ENCODE measurements at places on chromosomes 1 and 21. TPM values are rescaled to one million over a fixed set of nuclear protein-coding genes. Genes with fewer than 3 reads are reported as not detected.

The A3GALT2 gene
- not detected for total RNA-seq

The IGFN1 gene
- not detected for total RNA-seq

DNA sequence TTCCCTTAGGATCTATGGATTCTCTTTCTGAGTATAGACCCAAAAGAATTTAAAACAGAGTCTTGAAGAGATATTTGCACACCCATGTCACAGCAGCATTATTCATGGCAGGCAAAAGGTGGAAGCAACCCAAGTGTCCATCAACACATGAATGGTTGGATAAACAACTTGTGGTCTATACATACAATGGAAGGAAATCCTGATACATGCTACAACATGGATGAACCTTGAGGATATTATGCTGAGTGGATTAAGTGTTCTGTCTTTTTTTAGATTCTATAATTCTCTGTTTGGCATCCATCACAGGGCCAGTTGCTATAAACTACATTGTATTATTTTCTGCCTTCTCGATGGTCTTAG, 39.8 kb downstream of the PTPN14 start:
- peak; percentile 0 for DNase-seq

DNA sequence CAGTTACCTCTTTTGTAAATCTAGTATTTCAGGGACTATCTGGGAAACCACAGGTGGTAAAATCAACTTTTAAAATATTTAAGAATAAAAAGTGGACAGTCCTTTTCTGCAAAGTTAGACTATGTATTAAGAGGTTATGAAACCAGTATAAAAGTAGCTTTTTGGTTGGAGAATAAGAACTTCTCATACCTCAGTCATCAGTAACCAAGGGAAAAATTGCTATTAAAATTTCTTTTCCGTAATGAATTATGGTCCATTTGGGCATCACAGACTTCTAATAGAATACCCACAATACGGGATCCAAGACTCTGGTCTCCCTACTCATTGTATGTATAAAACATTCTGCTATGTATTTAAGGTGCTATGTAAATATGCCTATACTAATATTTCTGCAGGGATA, 51.9 kb downstream of the ABL2 start:
- DNase-seq: no peak

GRCh38 chr1:31872658-31873636, 57.1 kb upstream of the SPOCD1 start:
- DNase-seq: no peak

DNA sequence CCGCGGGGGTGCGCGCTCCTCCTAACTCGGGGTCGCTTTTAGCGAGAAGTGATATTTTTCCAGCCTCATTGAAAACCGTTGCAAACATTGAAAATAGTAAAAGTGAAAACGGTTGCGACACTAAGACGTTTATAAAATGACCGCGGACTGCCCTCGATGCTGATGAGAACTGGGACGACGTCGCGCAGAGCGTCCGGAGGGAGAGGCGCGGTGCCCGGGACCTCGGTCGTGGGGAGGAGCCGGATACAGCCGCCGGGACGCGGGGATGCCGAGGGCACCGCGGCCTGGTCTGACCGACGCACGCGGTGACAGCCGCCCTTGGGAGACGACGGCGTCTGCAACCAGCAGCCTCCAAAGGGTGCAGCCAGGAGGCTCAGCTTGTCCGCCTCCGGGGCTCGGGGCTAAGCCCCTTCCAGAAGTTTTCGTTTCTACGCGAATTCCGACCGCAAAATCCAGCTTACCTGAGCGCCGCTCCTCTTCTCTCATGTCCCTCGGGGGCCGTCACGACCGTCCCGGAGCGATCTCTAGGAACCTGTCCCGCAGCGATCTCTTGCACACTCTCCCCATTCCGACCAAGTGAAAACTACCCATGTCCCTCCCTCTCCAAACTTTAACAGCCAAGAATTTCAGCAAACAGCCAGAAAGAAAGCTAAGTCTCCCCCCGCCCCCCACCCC, 144.4 kb upstream of the ETS2 start:
- DNase-seq: no peak

DNA sequence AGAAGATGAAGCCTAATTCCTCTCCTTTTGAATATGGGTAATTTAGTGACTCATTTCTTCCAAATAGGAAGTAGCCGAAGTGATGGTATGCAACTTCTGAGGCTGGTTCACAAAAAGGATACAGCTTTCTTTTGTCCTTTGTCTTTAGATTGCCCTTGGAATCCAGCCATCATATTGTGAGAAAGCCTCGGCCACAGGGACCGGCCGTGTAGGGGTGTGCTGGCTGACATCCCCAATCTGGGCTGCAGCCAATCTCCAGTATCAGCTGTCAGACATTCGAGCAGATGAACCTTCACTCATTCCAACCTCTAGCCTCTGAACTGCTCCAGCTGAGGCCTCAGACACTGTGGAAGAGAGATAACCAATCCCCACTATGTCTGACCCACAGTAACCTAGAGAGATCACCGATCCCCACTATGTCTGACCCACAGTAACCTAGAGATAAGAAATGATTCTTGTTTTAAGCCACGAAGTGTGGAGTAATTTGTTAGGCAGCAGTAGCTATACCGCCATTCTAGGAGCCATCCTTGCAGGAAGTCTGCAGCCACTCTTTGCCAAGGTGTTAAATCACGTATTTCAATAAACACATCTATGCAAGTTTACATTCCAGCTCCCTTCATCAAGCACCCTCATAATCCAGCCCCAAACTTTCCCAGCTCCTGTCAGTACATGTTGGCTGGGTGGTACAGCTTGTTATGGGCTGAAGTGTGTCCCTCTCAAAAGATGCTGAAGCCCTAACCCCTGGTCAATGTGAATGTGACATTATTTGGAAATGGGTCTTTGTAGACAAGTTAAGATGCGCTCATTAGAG, 2.9 kb upstream of the DIP2A start:
- no peak for DNase-seq

The NTPCR gene
- total RNA-seq: 24.1 TPM

DNA sequence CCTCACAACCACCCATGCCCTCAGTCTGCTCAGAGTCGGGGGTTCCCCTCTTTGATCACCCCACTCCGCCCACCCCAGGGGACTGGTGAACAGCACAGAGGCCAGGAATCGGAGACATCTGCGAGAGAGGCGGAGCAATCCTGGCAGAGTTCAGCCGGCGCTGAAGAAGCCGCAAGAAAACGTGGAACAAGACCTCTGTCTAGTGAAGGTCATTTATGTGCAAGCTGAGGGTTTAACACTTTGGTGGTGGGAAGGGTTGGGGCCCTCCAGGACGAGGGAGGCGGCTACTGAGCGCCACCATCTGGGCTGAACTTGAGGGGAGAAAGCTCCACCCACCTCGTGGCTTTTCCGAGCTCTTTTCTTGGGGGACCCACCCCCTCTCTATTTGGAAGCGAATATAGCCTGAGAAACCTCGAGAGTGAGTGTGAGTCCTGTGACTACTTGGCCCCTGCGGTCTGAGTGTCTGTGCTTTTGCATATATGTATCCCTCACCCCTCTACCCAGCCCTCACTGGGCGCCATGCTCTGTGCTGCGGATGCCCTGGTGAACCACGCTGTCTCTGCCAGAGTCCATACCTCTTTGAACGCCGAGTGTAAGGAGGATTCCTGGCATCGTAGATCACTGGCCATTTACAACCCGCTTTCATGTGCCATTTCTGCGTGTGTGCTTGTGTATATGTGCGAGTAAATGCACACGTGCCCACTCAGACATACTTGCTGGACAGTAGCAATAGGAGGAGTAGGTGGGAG, 1.2 kb upstream of the EPHA10 start:
- DNase-seq: no peak

DNA sequence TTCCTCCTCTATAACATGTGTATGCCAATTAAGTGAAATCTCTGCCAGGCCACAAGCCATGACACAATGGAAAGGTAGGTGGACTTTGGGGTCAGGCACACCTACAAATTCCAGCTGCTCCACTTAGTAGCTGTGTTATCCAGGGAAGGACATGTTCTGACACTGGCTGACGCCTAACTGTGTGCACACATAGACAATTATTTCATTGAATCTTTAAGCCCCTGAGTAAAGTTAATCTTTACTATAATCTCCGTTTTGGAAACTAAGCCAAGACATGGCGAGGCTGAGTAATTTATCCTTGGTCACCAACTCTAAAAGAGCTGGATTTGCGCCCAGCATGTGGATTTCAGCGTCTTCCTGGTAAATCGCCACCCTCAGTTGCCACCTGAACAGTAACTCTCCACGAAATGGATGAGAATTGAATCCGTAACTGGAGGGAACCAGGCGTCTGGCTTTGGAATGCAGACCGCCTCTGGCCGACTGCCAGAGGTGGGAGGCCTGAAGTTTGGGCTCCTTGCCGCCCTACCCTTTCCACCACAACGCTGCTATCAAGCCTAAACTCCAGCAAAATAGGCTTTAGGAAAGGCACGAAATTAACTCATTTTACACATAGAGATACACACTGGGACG, 888 bp upstream of the SNRPE start:
- no peak for DNase-seq

DNA sequence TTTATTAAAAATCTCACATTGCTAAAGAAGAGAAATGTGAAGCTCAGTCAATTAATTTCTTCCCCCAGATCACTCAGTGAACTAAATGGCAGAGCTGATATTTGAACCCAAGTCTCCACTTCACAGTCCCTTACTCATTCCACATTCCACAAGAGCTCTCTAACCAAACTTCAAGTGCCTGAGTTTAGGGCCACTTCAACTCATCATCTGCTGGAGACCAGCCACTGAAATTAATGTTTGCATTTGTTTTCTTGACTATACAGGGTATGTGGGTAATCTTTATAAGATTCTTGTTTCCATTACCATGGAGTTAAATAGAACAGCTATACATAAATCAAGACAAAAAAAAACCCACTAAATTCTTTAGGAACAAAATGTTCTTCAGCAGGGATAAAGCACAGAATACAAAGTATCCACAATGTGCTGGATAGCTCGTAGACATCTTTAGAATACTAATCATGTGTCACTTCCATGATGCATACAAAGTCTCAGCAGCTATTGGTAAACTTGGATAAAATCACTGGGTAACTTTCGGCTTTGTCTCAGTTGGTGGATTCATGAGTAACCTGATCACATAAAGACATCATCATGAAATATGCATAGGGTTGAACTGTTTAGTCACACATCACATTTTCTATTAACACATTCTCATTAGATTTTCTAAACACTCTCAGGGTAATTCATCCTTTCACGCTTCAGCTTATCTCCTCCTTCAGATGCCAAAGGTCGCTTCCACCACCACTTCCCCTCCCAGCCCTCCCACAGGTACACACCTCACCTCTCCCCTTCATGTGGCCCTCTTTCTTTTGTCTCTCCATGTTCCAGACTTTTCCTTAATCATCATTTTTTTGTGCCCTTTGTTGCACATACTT, 89.8 kb downstream of the LRRC53 start:
- DNase-seq: no peak

DNA sequence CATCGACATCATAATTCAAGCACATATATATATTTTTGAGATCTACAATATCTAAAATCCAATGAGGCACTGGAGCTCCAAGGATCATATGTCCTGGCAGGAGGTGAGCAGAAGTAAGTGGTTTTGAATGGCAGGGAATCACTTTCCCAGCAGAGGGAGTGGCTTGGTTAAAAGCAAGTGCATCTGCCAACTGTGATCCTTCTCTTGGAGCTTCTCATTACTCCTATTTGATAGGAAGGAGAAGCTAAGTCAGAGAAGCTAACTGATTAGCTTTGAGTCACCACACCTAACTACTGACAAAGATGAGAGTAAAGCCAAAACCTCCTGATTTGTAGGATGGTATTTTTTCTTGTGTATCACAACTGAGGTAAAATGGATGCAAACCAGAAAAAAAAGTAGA, 55.0 kb downstream of the ALG14 start:
- no peak for DNase-seq

The WDR64 gene
- total RNA-seq: not detected

GRCh38 chr1:50497007-50497406, 73.8 kb upstream of the DMRTA2 start:
- DNase-seq: no peak

DNA sequence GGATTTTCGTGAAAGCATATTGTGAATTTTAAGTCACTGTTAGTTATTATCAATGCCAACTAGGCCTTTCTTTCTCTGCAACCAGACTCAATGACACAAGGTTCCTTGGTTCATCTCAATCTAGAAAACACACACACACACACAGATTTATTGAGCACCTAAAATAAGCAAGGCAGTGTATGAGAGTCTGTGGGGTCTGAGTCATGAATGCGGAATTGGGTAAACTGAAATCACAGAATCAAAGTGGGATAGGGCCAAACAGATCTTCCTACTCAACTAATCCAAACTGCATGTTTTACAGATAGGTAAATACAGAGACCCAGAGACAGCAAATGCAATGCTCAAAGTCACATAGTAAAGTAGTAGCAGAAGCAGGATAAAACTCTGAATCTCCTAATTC, 48.5 kb upstream of the NRDC start:
- no peak for DNase-seq

DNA sequence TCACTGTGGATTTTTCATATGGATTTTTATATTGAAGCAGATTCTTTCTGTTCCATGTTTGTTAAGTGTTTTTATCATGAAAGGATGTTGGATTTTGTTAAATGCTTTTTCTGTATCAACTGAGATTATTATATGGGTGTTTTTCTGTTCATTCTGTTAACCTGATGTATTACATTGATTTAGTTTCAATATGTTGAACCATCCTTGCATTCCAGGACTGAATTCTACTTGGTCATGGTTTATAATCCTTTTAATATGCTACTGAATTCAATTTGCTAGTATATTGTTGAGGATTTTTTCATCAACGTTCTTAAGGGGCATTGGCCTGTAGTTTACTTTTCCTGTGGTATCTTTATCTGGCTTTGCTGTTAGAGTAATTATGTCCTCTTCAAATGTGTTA, 55.8 kb downstream of the CCDC30 start:
- no peak for DNase-seq

The C1orf87 gene
- not detected for total RNA-seq

The TCHHL1 gene
- total RNA-seq: not detected

The CCDC181 gene
- 2.3 TPM for total RNA-seq

- no peak for DNase-seq
Observed at GRCh38 chr21:46344219-46344915, 20.4 kb downstream of the PCNT start.

GRCh38 chr1:245583081-245583480, 428.3 kb downstream of the KIF26B start:
- DNase-seq: no peak

DNA sequence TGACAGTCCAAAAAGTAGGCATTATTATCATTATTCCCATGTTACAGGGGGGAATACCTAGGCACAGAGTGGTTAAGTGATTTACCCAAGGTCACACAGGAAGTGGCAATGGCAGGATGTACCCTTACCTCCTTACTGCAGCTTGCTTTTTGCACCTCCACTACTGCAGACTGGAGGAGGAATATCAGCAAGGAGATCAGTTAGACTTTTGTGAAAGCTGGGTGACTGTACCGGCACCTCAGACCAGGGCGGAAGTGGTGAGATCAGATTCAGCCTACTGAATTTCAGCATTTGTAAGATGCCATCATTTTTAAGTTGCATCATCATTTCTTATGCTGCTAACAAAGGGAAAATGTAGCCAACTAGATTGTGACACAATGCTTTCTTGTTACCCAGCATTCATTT, 4.5 kb downstream of the ADARB1 start:
- DNase-seq: no peak

- DNase-seq: no peak
Observed at GRCh38 chr1:38500352-38500751, 359.2 kb downstream of the RRAGC start.

The OSBPL9 gene
- total RNA-seq: 84.5 TPM

- no peak for DNase-seq
Observed at GRCh38 chr1:37035014-37035691, 838 bp upstream of the GRIK3 start.

The MATN1 gene
- not detected for total RNA-seq

The FAM72D gene
- 0.42 TPM for total RNA-seq

The PLCH2 gene
- total RNA-seq: 0.42 TPM

The OR6F1 gene
- not detected for total RNA-seq

The PPM1J gene
- total RNA-seq: 3.2 TPM

The DENND2C gene
- total RNA-seq: 2.5 TPM

Data from esophagus muscularis mucosa (tissue), 4 donors.